Naive thymus-derived CD8-positive, alpha-beta T cell (primary cell): ENCODE measurements at places on chromosomes 16 and 17.

GRCh38 chr17:61422116-61422799, 22.6 kb downstream of the TBX2 start:
- peaks cover 67% of the 10 kb centered on the region for H3K27me3 ChIP-seq
- no peak overlapping the region for H3K4me3 ChIP-seq
- no peak for DNase-seq
- no peaks in the 10 kb centered on the region for H3K36me3 ChIP-seq

DNA sequence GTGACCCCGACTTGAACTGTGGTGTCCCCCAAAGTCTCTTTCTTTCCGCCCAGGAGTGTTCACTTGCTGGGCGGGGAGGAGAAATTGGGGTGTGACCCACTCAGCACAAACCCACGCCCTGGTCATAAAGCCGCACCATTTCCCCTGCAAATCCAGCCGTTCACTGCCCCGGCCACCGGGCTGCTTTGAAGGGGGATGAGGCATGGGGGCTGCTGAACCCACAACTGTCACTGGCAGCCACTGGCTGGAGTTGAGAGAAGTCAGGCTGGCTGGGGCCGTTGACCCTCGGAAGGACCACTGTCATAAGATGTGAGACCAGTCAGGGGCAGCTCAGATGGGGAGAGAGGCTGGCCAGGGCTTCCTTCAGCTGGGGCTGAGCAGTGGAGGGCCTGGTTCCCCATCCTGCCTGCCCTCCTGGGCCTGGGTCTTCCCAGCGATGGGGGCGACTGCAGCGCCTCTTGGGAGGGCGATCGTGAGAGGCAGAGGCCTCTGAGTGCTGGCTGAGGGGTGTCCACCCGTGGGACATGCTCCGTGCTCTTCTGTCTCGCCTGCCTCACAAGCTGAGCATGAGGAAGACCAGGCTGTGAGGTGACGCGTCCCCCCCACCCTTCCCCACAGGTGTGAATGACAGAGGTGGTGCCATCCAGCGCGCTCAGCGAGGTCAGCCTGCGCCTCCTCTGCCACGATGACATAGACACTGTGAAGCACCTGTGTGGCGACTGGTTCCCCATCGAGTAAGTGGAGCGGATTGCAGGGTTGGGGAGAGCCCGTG, 19.5 kb downstream of the C16orf90 start:
- H3K27me3 ChIP-seq, result no peaks in the 10 kb centered on the region
- peaks cover 18% of the 10 kb centered on the region for H3K4me1 ChIP-seq
- peaks cover 57% of the 10 kb centered on the region for H3K36me3 ChIP-seq
- DNase-seq, result no peak

GRCh38 chr16:11836650-11837244, 14.6 kb downstream of the RSL1D1 start:
- no peak overlapping the region for H3K4me3 ChIP-seq
- DNase-seq, result no peak
- no peaks in the 10 kb centered on the region for H3K4me1 ChIP-seq
- no peaks in the 10 kb centered on the region for H3K27me3 ChIP-seq

DNA sequence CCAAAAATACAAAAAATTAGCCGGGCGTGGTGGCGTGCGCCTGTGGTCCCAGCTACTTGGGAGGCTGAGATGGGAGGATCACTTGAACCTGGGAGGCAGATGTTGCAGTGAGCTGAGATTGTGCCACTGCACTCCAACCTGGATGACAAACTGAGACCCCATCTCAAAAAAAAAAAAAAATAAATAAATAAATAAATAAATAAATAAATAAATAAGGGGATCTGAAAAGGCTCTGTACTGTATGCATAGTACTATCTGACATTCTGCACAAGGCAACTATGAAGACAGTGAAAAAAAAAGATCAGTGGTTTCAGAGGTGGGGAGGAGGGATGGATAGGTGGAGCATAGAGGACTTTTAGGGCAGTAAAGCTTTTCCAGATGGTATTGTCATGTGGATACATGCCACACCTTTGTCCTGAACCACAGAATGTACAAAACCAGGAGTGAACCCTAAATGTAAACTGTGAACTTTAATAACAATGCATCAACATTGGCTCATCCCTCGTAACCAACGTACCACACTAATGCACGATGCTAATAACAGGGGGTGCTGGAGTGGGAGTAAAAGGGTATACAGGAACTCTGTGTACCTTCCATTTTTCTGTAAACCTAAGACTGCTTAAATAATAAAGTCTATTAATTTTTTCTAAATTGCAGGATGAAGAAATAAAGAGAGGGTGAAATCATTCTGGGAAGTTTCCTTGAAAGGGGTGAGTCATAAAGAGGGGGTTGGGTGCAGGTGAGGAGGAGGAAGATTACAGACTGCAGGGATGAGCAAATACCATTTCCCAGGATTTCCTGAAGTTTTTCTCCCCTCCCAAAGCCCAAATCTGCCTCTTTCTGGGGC, 155.8 kb upstream of the SDK2 start:
- DNase-seq, result no peak
- no peak overlapping the region for H3K4me3 ChIP-seq
- no peaks in the 10 kb centered on the region for H3K4me1 ChIP-seq
- no peak overlapping the region for H3K27ac ChIP-seq

DNA sequence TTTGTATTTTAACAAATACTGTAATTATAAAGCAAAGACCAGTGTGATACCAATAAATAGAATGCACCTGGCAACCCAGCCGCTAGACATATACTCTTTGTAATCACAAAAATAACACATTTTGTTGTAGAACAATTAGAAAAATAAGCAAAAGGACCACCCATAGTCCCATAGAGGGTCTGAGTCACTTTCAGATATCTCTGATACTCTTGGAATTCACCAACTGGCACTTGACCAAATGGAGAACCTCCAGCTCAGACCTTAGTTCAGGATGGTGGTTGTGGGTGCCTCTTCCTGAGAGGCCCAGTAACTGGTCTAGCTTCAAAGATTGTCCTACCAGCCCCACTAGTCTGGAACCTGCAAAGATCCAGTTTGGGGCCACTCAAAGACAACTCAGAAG, 789 bp upstream of the TERF2 start:
- H3K36me3 ChIP-seq, result no peaks in the 10 kb centered on the region
- H3K4me3 ChIP-seq, result peak overlapping the region; percentile 89
- H3K4me1 ChIP-seq, result peaks cover 36% of the 10 kb centered on the region
- H3K27me3 ChIP-seq, result no peaks in the 10 kb centered on the region

GRCh38 chr17:44353672-44354331, 8.7 kb downstream of the GRN start:
- H3K4me3 ChIP-seq, result peak overlapping the region; percentile 59
- no peak for DNase-seq
- no peaks in the 10 kb centered on the region for H3K36me3 ChIP-seq
- H3K27ac ChIP-seq, result no peak overlapping the region

GRCh38 chr17:6681671-6682070, 30.1 kb downstream of the C17orf100 start:
- H3K4me1 ChIP-seq, result peaks cover 18% of the 10 kb centered on the region
- H3K4me3 ChIP-seq, result no peak overlapping the region
- no peak for DNase-seq
- H3K27ac ChIP-seq, result no peak overlapping the region

GRCh38 chr17:78610951-78611511, 33.8 kb upstream of the DNAH17 start:
- H3K36me3 ChIP-seq, result no peaks in the 10 kb centered on the region
- peaks cover 2% of the 10 kb centered on the region for H3K27me3 ChIP-seq
- no peaks in the 10 kb centered on the region for H3K4me1 ChIP-seq
- H3K27ac ChIP-seq, result no peak overlapping the region
- H3K4me3 ChIP-seq, result no peak overlapping the region
- DNase-seq, result no peak

DNA sequence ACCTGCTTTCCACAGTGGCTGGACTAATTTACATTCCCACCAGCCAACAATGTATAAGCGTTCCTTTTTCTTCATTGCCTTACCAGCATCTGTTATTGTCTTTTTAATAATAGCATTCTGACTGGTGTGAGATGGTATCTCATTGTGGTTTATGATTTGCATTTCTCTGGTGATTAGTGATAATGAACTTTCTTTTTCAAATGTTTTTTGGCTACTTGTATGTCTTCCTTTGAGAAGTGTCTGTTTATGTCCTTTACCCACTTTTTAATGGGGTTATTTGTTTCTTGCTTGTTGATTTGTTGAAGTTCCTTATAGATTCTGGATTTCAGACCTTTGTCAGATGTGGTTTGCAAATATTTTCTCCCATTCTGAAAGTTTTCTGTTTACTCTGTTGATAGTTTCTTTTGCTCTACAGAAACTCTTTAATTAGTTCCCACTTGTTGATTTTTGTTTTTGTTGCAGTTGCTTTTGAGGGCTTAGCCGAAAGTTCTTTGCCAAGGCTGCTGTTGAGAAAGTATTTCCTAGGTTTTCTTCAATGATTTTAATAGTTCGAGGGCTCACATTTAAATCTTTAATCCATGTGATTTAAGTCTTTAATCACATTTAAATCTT, 26.8 kb downstream of the ITGAM start:
- DNase-seq, result no peak
- H3K27ac ChIP-seq, result no peak overlapping the region
- peaks cover 21% of the 10 kb centered on the region for H3K4me1 ChIP-seq
- H3K27me3 ChIP-seq, result no peaks in the 10 kb centered on the region
- no peak overlapping the region for H3K4me3 ChIP-seq

GRCh38 chr17:19317359-19318095, 45.0 kb downstream of the B9D1 start:
- H3K4me3 ChIP-seq, result no peak overlapping the region
- DNase-seq, result no peak
- no peaks in the 10 kb centered on the region for H3K4me1 ChIP-seq

- no peaks in the 10 kb centered on the region for H3K27me3 ChIP-seq
- peak; percentile 12 for DNase-seq
- H3K27ac ChIP-seq, result peak overlapping the region; percentile 92
- peak overlapping the region; percentile 77 for H3K4me3 ChIP-seq
- no peaks in the 10 kb centered on the region for H3K36me3 ChIP-seq
Measured at GRCh38 chr16:11263737-11264136, 5.4 kb downstream of the TNP2 start.

DNA sequence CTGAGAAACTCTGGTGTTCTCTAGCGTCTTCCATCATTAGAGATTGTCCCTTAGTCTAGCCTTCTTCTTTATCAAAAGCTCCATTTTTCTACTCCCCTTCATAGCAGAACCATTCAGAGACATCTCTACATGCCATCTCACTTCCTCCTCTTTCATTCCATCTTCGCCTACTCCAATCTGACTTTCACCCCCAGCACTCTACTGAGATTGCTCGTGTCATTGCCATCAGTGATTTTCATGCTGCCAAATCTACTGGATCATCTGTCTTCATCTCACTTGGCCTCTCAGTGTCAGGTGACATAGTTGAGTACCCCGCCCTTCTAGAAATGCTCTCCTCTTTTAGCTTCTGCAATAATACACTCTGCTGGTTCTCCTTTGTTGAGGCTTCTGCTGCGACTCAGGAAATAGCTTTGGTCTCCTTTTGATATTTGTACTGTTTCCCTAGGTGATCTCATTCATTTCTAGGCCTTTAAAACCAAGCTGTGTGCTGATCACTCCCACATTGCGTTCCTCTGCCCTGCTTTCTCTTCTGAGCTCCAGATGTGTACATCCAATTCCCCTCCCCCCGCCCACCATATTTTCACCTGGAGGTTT, 119.1 kb downstream of the FTO start:
- H3K4me3 ChIP-seq, result no peak overlapping the region
- H3K36me3 ChIP-seq, result no peaks in the 10 kb centered on the region
- no peaks in the 10 kb centered on the region for H3K27me3 ChIP-seq
- peak; percentile 17 for DNase-seq
- no peak overlapping the region for H3K27ac ChIP-seq
